ENCODE measurements at places on chromosomes 4 and X.

DNA sequence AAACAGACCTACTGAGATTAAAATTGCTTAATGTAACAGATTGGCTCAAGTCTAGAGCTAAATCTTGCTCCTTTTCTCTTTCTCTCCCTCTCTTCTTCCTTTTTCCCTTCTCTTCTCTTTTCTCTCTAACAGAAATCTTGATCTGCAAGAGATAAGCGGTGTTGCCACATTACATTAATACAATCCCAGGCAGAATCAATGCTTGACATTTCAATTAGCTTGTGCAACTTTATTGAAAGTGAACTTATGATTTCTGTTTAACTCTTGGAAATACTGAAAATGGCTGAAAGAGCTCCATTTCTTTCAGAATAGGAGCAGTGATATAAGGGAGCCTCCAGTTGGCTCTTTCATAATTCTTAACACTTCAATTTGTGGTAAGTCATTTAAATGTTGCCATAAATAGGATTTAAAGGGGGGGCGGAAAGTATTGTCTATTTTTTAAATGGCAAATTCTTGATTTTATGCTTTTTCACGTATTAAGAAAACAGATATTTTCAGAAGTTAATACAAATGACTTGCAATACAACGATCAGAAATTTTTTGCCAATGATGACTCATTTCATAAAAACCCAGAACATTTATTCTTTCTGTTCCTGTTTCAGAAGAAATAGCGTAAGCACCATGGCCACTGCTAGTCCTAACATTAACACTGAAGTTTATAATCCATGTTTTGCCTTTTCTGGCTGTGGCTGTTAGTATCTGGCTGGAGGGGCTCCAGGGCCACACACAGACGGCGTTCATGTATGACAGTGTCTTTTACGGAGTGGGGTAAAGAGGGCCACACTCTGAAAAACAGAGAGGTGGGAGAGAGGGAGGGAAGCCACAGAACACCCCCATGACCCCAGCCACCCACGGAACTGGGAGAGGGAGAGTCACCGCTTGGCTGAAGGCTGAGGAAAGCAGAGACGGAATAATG lies 115.7 kb upstream of the FAT1 start:
- no peak for DNase-seq

- no peak for DNase-seq
These were observed 129.8 kb downstream of the TBCK start for GRCh38 chr4:106186201-106186600.

DNA sequence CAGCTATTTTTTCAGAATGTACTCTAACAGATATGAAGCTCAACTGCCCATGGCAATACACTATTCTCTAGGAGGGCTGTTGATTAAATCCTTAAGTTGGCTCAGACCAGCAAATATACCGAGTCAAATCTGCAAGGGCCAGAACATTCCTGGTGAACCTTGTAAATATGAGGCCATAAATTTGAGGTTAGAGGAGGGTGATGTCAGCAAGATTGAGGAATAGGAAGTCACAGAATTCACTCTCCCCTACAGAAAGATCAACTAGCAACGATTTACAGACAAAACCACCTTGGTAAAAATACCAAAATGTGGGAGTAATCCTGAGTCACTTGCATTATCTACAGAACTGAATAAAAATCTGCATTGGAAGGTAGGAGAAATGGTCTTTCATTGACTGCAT lies 399.3 kb downstream of the GPM6A start:
- no peak for DNase-seq

GRCh38 chrX:100244681-100245080 lies 165.4 kb downstream of the PCDH19 start:
- DNase-seq = no peak

DNA sequence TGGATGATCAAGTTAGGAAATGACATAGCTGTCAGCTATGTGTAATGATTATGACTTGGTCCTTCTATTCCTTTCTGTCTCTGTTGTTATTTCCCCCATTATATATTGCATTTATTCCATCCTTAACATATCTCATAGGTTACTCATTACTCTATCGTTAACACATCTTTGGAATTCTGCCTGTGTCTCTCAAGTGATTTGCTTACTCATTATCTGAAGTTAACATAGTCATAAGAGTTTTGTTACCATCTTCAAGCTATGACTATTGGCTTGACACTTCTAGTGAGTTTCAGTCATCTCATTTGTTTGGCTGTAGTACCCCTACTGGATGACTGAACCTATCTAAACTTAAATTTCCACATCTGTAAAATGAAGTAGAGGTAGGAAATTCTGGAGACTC lies 286.1 kb upstream of the PPP1R2C start:
- no peak for DNase-seq

DNA sequence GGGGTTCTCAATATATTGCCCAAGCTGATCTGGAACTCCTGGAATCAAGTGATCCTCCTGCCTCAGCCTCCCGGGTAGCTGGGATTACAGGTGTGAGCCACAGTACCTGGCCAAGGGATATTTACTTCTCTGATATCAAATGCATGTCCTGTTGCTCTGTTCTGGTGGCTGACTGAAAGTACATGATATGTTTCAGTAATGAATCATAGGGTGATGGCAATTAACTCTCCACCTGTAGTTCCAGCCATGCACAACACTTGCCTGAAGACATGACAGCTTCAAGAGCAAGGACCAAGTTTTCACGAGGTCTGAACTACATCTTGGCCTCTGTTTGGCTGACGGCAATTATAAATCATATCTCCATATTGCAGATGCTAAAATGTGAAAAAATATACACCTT lies 9.1 kb downstream of the ZCCHC4 start:
- no peak for DNase-seq

GRCh38 chr4:1154523-1155182 lies 17.7 kb downstream of the SPON2 start:
- DNase-seq = no peak

- DNase-seq = no peak
These were observed 1598.0 kb upstream of the AGA start for GRCh38 chr4:179040259-179040658.

- DNase-seq = no peak
These were observed 7.2 kb downstream of the USP11 start for GRCh38 chrX:47239898-47240545.

DNA sequence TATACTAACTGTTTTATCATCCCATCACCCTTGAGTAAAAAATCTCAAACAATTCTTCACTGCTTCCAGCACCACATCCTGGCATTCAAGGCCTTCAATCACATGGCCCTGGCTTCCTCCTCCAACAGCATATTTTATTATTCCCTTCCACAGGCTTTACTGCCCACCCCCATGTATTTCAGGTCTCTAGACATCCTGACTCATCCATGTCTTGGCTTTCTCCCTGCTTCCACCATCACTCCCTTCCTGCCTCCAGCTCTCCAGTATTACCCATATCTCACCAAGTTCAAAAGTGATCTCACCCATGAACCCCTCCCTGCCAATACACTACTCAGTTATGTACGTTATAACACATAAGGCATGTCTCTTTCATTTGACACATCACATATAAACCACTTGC lies 34.7 kb upstream of the PLAC1 start:
- no peak for DNase-seq

DNA sequence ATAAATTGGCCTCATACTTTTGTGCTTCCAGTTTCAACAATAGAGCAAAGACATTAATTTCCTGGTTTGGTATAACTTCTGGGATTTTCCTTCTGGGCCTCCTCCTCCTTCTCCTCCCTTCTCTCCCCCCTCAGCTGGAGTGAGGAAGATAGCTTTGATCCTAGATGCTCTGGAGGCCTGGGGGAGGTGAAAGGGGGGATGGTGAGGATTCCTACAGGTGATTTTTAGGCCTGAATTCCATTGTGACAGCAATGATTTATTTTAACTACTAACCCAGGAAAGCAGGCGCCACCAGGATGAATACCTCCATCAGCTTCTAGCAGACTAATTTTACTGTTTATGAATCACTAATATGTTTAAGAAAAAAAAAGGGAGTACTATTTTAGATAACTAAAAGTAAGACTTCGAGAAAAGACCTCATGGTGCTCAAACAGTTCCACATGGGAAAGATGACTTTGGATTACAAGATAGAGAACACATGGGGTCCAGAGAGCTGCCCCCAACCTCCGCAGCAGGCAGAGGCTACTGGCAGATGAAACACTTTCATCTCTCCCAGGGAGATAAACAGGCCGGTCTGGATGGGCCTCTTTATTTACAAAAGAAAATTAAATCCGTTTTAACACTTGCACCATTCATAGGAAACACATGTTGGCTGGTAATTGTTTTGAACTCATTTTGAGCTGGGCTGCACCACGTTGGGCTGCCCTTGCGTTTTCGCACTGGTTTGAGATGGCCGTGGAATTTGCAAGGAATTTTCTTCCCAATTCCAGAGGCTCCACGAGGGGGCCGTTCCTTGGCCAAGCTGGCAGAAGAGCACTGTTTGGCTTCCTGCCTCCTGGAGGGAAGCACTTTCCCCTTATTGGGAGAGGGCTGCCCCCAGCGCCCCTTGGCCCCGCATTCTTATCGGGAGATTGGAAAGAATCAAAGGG lies 125.1 kb upstream of the STX18 start:
- DNase-seq = no peak

DNA sequence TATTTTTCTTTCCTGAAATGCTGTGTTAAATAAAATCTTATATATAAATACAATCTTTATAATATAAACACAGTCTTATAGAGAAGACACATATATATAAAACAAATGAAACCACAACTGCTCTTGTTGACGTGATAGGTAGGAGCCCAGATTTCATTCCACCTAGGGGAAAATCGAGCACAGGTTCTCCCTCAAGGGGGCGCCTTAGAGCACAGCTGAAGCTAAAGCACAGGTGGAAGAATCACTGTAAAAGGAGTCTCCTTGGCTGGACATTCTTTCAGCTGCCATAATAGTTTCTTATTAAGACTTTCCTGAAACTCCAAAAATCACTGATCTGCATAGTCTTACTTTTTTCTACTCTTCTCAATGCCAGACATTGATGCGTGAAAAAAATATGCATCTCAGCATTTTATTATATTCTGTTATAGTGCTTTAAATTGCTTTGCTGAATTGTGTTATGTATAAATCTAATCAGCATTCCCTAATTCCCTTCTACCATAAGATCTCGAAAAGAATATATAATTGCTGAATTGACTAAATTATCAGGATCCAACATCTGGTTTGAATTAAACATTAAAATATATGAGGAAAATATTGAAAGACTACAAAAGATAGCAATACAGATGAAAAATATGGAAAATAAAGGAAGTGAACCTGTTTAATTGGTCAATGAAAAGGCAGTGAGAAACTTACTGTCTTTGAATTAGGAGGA lies 25.5 kb upstream of the RXFP1 start:
- DNase-seq = peak; percentile 4

DNA sequence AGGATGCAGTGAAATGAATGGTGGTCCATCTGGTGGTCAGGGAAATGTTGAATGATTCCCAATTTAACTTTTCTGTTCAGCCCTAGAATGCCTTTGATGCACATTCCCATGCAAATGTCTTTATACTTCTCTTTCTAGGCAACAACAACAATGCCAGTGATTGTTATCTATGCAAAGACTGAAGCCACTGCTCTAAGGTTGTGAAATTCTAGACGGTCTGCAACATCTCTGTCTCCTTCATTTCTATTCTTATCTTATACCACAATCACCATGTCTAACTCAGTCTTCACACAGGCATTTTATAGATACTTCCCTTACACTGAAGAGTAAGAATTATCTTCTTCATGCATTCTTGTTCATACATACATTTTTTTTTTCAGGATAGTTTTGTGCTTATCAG lies 84.5 kb downstream of the HPGD start:
- DNase-seq = no peak

GRCh38 chr4:1381181-1381621 lies 25.0 kb downstream of the NKX1-1 start:
- DNase-seq = no peak

DNA sequence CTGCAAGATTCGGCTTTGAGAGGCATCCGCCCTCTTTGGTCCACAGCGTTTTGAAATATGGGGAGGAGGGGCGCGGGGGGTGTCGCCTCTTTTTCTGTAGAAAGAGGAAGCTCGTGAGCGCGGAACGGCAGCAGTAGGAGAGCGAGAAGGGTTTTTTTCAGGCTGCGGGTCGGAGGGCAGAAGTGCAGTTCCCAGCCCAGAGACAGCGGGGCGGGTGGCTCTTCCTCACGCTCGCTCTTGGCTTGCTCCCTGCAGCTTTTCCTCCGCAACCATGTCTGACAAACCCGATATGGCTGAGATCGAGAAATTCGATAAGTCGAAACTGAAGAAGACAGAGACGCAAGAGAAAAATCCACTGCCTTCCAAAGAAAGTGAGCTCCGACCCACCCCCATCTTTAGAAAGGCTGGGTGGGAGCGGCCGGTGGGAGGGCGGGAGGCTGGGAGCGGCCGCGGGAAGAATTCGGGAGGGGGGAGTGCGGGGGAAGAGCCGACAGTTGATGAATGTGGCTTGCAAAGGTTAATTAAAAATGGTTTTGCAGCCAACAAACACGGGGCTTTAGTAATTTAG lies 1.2 kb downstream of the TMSB4X start:
- no peak for DNase-seq

- DNase-seq = no peak
These were observed 41.5 kb downstream of the STEEP1 start for GRCh38 chrX:119523664-119524184.

- DNase-seq = no peak
These were observed at the start of gene PABPC4L for GRCh38 chr4:134201216-134202161. PABPC4L (minus strand) TSS chr4:134201789; CDS start chr4:134201019, 770 bp downstream.

DNA sequence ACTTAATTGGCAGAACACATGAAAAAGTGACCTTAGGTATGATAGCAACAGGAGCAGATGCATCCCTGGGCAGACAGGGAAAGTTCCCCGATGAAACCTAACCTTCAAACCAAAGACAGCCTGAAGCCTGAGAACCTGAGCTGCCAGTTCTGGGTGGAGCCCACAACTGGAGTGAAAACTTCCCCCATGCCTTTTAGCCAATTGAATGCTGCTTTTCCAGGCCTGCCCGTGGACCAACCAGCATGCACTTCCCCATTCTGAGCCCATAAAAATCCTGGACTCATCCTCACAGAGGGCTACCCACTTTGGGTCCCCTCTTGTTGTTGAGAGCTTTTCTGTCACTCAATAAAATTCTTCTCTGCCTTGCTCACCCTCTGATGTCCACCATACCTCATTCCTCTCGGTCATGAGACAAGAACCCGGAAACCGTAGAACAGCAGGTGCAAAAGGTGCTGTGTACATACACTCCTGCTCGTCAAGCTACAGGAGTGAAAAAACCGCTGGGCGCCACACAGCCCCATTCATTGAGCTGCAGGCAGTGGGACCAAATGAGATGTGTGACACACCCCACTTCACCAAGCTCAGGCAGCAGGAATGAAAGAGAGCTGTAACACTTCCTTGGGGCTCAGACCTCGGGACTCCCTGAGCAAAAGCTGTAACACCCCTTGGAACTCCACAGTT lies 13.9 kb upstream of the SLC7A11 start:
- DNase-seq = no peak
